ENCODE measurements at places on chromosomes 3 and 15. TPM values are rescaled to one million over a fixed set of nuclear protein-coding genes. Genes with fewer than 3 reads are reported as not detected.

Gene KLHDC8B
- total RNA-seq, result 1.8 TPM

GRCh38 chr3:127820221-127820825 is 2.0 kb downstream of the MGLL start:
- H3K27me3 ChIP-seq, result peaks cover 37% of the 10 kb centered on the region
- no peak for DNase-seq
- peaks cover 12% of the 10 kb centered on the region for H3K4me1 ChIP-seq
- H3K4me3 ChIP-seq, result no peak overlapping the region
- no peaks in the 10 kb centered on the region for H3K36me3 ChIP-seq

GRCh38 chr3:53238051-53238850 is 17.6 kb downstream of the TKT start:
- no peak overlapping the region for H3K27ac ChIP-seq
- no peak for DNase-seq
- no peaks in the 10 kb centered on the region for H3K27me3 ChIP-seq
- no peaks in the 10 kb centered on the region for H3K4me1 ChIP-seq
- peaks cover 13% of the 10 kb centered on the region for H3K36me3 ChIP-seq
- no peak overlapping the region for H3K4me3 ChIP-seq

DNA sequence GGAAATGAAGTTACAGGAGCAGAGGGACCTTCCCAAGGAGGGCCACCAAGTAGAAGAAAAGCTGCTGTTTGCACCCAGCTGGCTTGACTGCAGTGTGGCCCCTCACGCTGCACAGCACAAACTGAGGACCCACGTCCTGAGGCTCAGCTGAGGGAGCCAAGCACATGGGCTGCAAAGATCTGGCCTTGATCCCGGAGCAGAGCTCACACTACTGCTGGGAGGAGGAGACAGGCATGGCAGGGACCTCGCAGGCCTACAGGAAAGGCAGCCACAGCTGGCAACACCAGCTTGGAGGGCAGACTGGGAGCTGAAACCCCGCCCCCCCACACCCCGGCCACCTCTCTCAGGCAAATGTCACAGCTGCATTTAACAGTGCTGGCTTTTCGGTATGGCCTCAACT is 39.7 kb downstream of the KLHL25 start:
- no peaks in the 10 kb centered on the region for H3K27me3 ChIP-seq
- H3K36me3 ChIP-seq, result no peaks in the 10 kb centered on the region
- peaks cover 6% of the 10 kb centered on the region for H3K4me1 ChIP-seq

Gene ERC2
- not detected for total RNA-seq

Gene MYRIP
- total RNA-seq, result not detected

DNA sequence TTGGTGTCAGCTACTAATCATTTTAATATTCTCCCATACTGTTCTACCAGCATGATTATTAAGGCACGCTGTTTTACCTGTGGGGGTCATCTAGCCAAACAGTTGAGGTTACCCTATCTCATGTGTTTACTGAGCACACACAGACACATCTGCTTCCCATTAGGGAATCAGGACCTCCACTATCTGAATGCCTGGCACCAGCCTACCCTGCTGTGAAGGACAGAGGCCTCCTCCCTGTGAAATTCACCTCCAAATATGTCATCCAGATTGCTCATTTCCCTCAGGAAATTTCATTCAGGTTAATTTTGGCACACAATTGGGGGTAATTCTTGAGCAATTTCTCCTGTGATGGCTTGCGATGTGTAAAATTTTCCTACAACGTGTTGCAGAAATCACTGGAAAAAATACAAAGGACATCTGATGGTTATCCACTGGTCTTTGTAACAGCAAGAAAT is 155.6 kb upstream of the NR2E3 start:
- H3K4me1 ChIP-seq, result no peaks in the 10 kb centered on the region
- no peak for DNase-seq
- H3K27ac ChIP-seq, result no peak overlapping the region
- H3K27me3 ChIP-seq, result no peaks in the 10 kb centered on the region

Gene FAM227B
- 2.8 TPM for total RNA-seq

DNA sequence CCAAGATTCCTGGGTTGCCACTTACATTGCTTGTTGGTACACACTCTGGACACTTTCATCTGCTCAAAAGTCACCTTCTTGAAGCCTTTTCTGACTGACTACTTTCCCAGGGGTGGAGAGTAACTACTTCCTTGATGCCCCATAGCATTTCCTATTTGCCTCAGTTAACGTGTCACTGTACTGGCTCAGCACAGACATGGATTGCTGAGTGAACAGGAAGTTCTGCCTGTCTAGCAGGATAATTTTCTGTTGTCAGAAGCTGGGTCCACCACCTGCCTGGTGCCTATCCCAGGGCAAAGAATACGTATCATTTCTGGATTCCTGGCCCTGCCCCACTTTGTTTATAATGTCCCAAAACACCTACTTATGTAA is 15.3 kb upstream of the ABHD17C start:
- H3K27me3 ChIP-seq, result peaks cover 41% of the 10 kb centered on the region
- no peak overlapping the region for H3K4me3 ChIP-seq
- H3K27ac ChIP-seq, result no peak overlapping the region
- H3K36me3 ChIP-seq, result no peaks in the 10 kb centered on the region

GRCh38 chr3:185353823-185354614 is 8.9 kb upstream of the MAP3K13 start:
- H3K4me1 ChIP-seq, result no peaks in the 10 kb centered on the region
- no peak overlapping the region for H3K4me3 ChIP-seq
- peaks cover 6% of the 10 kb centered on the region for H3K27me3 ChIP-seq
- no peaks in the 10 kb centered on the region for H3K36me3 ChIP-seq
- peak; percentile 80 for DNase-seq
- no peak overlapping the region for H3K27ac ChIP-seq

- peak; percentile 86 for DNase-seq
- peaks cover 7% of the 10 kb centered on the region for H3K4me1 ChIP-seq
- no peaks in the 10 kb centered on the region for H3K36me3 ChIP-seq
- H3K4me3 ChIP-seq, result peak overlapping the region; percentile 85
- peak overlapping the region; percentile 29 for H3K27ac ChIP-seq
Observed at GRCh38 chr15:82680200-82681102, 29.2 kb downstream of the AP3B2 start.

DNA sequence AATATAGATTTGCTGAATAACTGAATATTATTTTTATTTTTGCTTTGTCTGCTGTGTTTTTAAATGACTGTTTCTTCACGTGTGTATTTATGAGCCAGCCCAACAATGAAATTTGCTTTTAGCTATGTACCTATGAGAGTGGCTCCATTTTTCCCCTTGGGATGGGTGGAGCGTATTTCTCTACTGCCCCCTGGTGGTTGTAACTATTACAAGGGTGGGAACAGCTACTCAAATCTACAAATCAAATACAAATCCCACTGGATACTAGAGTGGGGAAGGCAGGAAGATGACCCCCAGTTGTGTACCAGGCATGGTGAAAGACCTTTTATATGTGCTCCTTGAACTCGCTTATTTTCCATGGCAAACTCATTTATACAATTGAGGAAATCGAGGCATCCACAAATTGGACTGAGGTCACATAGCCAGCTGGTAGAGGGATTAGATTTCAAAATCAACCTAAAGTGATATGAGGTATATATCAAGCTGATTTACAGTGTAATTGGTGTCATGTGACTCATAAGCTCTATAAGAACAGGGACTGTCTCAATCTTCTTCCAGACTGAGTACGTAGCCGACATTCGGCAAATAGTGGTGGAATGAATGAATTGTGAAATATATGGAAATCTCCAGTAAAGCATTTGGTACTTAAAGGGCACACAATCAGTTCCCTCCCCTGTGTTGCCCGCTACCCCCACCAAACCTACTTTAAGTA is 69.5 kb upstream of the VEPH1 start:
- no peaks in the 10 kb centered on the region for H3K4me1 ChIP-seq
- no peaks in the 10 kb centered on the region for H3K36me3 ChIP-seq
- peak; percentile 17 for DNase-seq
- no peak overlapping the region for H3K4me3 ChIP-seq

DNA sequence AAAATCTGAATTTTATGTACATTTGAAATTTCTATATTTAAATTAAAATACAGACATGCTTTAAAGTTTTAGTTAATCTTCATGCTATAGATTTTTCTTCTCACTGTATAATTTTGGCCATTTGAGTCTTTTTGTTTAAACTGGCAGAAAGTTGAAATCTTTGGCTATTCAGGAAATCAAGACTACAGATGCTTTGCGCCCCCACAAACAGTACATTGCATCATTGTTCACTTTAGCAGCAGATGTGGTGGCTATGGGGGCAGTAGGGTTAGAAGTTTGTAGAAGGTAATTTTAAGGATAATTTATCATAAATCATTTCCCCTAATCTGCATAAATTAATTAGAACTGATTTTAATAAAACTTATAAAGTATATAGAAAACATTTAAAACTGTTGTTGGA is 20.9 kb downstream of the SPPL2A start:
- no peak for DNase-seq
- H3K4me3 ChIP-seq, result no peak overlapping the region
- H3K36me3 ChIP-seq, result peaks cover 16% of the 10 kb centered on the region
- H3K27ac ChIP-seq, result no peak overlapping the region

Gene CCDC54
- not detected for total RNA-seq

DNA sequence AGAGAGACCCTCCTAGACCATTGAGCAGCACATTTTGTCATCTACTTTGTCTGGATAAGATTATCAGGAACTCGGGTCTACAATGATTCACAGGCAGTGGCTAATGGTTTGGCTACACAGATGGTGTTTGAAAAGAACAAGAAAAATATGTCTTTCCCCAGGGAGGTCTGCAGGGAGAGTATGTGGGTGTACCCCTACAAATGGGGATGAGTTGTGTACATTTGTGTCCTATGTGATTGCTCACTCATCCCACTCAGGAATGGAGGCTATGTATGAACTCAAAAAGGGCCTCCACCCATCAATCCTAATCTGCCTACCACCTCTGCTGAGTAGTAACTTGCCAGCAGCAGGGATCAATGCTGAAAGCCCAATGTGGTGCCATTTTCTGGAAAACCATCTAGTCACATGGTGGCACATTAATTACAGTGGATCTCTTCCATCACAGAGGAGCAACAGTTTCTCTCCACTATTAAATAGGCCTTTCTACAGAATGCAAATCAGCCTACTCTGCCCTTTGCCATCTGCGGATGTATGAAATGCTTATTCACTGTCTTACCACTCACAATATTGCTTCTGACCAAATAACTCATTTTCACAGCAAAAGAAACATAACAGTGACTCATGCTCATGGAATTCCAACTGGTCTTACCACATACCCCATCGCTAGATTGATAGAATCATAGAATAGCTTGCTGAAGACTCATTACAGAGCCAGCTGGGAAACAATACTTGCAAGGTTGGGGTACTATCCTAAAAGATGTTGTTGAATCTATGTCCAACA is 48.3 kb upstream of the TRIM42 start:
- no peaks in the 10 kb centered on the region for H3K4me1 ChIP-seq
- no peak for DNase-seq
- no peaks in the 10 kb centered on the region for H3K27me3 ChIP-seq

GRCh38 chr15:26877831-26878230 is 11.0 kb downstream of the GABRA5 start:
- H3K27ac ChIP-seq, result no peak overlapping the region
- H3K4me3 ChIP-seq, result no peak overlapping the region
- no peaks in the 10 kb centered on the region for H3K27me3 ChIP-seq

DNA sequence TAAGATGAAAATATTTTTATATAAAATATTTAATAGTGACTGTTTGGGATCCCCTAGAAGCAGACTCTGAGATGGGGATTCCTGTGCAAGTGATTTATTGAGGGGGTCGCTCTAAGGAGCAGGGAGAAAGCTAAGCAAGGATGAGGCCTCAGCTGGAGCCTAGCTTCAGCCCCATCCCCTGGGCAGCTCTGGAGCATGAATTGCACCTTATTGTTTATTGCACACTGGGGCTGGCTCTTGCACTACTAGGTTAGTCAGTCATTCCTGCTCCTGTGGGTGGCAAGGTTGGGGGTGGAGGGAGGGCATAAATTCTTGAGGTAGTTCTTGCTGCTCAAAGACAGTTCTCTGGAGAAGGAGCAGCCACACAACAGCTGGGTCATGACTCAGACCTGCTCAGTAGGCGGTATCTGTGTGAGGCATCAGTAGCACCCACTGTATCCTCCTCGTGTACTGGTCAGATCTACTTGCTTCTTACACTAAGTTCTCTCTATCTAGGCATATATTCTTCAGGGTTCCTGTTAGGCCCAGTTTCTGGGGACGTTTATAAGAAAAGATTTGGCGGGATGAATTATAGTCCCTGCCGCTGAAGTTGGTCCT is 27.2 kb upstream of the TNFSF10 start:
- H3K4me3 ChIP-seq, result no peak overlapping the region
- peak overlapping the region; percentile 52 for H3K27ac ChIP-seq
- peaks cover 32% of the 10 kb centered on the region for H3K4me1 ChIP-seq
- DNase-seq, result peak; percentile 91
- H3K27me3 ChIP-seq, result no peaks in the 10 kb centered on the region

DNA sequence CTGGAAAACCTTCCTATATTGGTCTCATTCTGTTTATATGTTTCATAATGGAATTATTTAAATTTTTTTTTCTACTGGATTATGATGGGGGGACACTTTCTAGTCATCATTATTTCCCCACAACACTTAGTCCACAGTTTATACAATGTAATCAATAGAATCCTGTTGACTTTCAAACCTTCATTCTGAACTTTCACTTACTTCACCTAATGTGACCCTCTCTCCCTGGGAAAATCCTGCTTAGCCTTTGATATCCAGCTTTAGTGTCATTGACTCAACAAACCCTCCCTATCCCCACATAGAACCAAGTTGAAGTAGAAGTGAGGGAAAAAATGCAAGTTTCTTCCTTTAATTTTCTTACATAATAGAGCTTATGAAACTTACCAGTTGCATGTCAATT is 666.0 kb downstream of the MECOM start:
- H3K27ac ChIP-seq, result no peak overlapping the region
- H3K4me3 ChIP-seq, result no peak overlapping the region
- H3K36me3 ChIP-seq, result no peaks in the 10 kb centered on the region
- no peaks in the 10 kb centered on the region for H3K4me1 ChIP-seq

DNA sequence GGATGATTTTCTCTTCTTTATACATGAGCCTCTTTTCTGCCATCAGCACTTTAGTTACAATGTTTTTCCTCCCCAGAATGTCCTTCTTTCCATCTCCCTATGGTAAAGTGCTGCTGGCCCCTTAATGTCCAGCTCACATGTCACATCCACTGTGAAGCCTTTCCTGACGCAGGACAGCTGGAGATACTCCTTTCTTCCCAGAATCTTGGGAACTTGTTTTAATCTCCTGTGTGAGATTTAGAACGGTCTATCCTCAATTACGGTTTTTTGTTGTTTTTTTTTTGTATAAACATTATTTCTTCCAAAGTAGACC is 147.7 kb upstream of the TSC22D2 start:
- no peak for DNase-seq
- no peak overlapping the region for H3K27ac ChIP-seq
- peaks cover 7% of the 10 kb centered on the region for H3K27me3 ChIP-seq
- H3K36me3 ChIP-seq, result no peaks in the 10 kb centered on the region

Gene TMEM39A
- total RNA-seq, result 34.3 TPM

DNA sequence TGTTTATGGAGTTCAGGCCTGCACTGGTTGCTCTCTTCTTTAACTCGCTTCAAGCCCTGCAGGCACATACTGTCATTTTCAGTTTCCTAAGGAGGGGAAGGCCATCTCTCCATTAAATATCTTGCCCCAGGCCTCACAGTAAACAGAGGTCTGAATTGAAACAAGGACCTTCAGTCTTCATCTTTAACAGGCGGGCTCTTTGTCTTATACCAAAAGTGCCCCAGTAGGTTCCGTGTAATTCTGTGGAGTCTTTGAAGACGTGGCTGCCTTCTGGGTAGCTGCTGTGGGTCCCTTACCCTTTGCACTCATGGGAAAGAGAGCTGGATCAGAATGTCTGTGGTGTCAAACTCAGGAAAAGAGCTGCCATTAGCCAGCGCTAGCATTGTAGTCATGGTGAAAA is 161.2 kb downstream of the APBA2 start:
- H3K36me3 ChIP-seq, result no peaks in the 10 kb centered on the region
- H3K4me1 ChIP-seq, result peaks cover 14% of the 10 kb centered on the region
- H3K27ac ChIP-seq, result no peak overlapping the region
- no peaks in the 10 kb centered on the region for H3K27me3 ChIP-seq
- DNase-seq, result no peak

GRCh38 chr3:188060840-188061544 is 93.0 kb upstream of the LPP start:
- H3K36me3 ChIP-seq, result no peaks in the 10 kb centered on the region
- peak overlapping the region; percentile 44 for H3K4me3 ChIP-seq
